Heart left ventricle (tissue), 16 donors: ENCODE measurements at places on chromosomes 5 and 9.
A peak's percentile ranks its signal among the peaks of the same experiment; 100 is the strongest.

GRCh38 chr9:4463824-4464223 lies 26.4 kb upstream of the SLC1A1 start:
- DNase-seq: no peak

DNA sequence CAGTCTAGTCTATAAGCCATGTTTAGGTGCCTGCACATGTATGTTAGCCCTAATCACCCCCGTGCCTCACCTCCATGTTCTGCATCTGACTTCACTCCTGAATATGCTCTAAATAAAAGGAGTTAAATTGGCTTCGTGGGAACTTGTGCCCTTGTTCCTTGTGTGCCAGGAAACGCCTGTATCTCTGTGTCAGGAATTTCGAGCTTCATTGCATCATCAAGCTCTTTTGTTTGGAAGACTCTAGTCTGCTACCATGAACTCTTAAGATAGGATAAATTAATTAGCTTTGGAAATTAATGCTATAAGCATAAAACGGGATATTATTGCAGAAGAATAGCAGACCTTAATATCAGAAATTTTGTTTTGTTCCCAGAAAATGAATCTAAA lies 99.2 kb downstream of the ADCY2 start:
- DNase-seq: no peak

- DNase-seq: no peak
These were observed 22.5 kb downstream of the TRPM6 start for GRCh38 chr9:74865177-74865576.

DNA sequence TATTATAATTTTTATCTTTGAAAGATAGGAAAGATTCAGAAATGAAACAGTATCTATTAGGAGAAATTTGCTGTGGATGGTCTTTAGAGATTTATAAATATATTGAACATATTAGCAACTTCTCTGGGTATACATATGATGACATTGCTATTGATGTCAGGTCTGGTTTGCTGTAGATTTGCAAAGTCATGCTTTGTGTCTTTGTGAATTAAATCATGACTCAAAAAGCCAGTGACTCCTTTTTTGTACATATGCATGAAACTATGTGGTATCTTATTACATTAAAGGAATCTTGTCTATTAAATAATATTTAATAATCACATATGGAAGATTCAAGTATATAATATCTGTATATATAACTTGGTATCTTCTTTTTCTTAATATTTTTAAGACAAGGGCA lies 141.9 kb downstream of the ST8SIA4 start:
- DNase-seq: no peak

- no peak for DNase-seq
These were observed 41.7 kb downstream of the C5orf15 start for GRCh38 chr5:133926489-133927299.

- no peak for DNase-seq
These were observed 578 bp downstream of the LHX6 start for GRCh38 chr9:122228191-122228567.

DNA sequence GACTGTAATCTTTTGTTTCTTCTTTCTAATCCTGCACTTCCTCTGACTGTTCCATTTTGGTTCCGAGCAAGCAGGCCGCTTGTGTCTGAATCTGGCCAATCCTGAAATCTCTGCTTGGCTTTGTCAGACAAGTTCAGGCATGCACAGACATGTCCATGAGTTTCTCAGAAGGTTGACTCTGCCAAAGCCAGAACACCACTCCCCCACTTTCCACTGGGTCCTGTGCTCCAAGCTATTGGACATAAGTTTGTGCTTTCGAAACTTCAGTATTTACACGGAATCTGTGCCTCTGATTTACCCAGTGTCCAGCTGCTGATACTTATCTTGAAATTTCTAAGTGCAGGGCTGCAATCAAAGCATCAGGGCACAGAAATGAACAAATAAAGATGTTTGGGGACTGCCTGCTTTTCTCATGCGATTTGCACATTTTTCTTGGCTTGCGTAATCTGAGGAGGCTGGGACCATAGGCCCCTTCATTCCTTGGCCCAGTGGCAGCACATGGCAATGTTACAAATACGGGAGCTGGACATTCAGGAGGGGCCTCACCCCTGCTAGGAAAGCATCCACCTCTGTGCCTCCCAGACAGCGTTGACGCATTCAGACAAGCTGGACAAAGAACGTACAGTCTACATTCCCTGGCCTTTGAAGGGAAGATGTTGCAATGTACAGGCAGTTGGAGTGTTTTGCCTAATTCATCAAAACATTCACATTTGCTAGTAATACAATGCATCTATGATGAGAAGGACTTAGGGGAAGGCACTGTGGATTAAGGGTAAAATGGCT lies 209.2 kb upstream of the PAPPA start:
- peak; percentile 53 for DNase-seq

GRCh38 chr9:93244101-93244500 lies 60.2 kb downstream of the WNK2 start:
- DNase-seq: no peak

- no peak for DNase-seq
These were observed 37.4 kb downstream of the RASGEF1C start for GRCh38 chr5:180171568-180172094.

DNA sequence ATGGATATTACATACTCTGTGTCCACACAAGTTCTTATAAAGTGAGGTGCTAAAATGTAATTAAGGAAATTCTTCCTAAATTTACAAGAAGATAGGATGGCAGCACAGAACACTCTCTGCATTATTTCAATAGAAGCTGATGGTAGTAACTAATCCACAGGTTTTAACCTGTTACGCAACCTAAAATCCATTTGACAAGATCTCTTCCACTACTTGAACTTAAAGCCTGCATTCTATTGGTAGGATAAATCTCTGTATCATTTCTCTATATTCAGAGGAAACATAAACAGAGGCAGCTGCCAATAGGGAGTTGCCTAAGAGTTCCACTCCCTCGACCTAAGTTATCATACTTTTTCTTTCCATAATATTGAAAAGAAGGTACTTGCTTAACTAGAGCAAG lies 21.6 kb downstream of the CDC37L1 start:
- DNase-seq: no peak

DNA sequence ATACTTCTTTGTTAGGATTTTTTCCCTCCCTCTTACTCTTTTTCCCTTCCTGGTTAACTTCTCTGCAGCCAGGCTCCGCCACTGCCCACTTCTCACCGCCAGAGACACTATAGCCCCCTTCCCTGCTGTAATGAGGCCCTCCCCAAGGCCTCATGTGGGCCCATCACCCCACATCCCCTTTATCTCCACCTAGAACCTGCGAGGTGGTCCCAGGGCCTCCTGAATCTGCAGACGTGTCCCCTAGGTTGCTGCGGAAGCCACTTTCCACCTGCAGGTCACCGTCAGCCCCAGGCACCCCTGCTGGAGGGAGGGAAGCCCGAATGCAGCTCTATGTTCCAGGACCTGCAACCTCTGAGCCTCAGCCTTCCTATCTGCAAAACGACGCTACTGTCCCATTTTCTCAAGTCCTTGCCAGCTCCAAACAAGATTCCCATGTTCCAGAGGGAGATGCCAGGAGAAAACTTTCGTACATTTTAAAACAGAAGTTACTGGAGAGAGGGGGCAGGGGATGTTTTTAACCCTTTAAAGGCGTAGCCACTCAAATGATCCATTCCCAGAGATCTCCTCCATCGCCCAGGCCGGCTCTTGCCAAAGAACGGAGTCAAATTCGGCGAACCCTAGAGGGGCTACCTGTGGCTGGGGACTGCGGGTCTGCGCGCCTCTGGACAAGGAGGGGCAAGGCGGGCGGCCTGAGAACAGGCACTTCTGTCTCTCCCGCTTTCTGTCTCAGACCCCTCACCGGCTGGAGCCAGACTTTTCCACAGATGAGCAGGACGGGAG lies 929 bp downstream of the SH3PXD2B start:
- DNase-seq: no peak
